Caco-2 (cell line): ENCODE measurements at places on chromosomes 6 and 20. TPM values are rescaled to one million over a fixed set of nuclear protein-coding genes. Genes with fewer than 3 reads are reported as not detected.

DNA sequence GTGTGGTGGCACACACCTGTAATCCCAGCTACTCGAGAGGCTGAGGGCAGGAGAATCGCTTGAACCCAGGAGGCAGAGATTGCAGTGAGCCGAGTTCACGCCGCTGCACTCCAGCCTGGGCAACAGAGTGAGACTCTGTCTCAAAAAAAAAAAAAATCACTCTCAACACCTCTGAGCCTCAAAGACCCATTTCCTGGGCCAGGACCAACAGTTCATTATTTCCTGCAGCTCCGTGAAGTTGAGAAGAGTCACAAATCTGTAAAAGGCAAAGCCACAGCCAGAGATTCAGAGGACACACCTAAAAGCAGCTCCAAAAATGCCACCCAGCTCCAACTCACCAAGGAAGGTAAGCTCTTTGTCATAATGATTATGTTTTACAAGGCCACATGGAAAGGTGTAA is 15.2 kb upstream of the NOP56 start:
- no peak for DNase-seq

DNA sequence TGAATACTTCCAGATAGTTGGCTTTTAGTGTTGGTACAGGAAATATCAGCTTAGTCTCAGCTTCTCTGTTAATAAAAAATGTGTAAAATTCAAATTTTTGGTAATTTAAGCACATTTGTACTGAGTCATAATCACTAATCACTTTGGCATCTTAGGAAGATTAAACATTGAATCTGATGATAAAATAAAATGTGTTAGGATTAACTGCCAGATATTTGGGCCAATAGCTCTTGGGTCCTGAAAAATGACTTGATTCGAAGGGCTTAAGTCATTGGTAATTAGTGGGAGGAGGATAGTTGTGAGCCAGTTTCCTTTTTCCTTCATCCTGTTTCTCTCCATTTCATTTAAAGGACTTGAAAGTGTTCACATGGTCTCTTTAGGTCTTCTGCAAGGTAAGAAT is 426.1 kb downstream of the RFPL4B start:
- no peak for DNase-seq

GRCh38 chr6:4412077-4412476 is 276.7 kb upstream of the ECI2 start:
- DNase-seq = no peak

GRCh38 chr20:58018590-58018989 is 209.9 kb downstream of the ANKRD60 start:
- peak; percentile 32 for DNase-seq

- no peak for DNase-seq
Measured at GRCh38 chr20:10800288-10800687, 126.5 kb upstream of the JAG1 start.

DNA sequence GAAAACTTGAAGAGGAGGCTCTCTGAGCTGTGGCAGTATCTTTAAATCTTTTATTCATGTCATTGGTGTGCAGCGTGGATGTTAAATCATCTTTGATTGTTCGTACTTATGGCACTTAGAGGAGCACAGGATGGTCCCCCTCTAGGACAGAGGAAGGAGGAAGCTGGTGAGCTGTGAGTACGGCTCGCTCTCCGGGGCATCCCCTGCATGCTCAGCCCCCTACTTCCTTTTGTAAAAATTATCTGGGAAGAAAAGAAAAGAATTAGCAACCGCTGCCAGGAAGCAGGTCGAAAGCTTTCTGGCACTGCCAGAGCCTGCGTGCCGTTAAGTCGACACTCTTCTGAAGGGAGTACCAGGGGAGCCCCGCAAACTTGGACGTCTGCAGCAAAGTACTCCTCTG is 158.5 kb downstream of the SYNDIG1 start:
- no peak for DNase-seq

GRCh38 chr6:121652726-121653623 is 217.5 kb downstream of the GJA1 start:
- no peak for DNase-seq

DNA sequence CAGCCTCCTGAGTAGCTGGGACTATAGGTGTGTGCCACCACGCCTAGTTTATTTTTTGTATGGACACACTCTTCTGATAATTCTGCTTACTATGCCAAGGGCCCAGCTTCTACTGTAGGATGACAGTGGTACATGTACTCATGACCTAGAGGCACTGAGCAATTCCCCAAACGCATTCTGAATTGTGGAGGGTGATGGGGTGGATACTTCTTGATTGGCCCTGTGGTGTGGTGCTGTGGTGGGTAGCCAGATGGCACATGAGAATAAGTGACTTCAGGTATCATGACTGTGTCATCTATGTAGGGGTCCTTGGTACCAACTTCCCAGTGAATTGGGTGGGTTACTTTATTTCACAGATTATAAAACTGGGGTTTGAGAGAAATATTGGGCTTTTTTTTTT is 11.0 kb downstream of the DNMT3B start:
- no peak for DNase-seq

DNA sequence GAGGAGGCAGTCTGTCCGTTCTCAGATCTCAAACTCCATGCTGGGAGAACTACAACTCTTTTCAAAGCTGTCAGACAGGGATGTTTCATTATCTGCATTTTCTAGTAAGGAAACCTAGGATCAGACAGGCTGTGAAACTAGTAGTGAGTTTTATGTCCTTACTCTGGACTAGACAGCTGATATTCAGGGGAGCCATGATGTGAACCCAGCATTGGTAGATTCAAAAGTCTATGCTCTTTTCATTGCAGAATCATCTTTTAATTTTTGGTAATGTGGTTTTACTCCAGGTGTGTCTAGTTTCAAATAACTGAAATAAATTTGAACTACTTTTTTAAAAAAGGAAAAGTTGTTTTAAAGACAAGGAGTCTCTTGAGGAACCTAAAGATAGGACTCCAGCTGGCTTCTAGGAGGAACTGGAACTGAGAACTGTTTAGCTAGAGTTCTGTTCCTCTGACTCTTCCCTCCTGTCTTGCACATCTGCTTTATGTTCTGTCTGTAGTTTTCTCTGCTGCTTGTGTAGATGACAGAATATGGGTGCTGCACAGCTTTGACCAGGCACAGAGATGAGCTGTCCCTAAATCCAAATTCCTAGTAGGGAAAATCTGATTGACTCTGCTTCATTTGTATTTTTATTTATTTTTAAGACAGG is 27.8 kb upstream of the RNF144B start:
- no peak for DNase-seq

GRCh38 chr6:156175433-156175832 is 601.7 kb upstream of the ARID1B start:
- DNase-seq = no peak

DNA sequence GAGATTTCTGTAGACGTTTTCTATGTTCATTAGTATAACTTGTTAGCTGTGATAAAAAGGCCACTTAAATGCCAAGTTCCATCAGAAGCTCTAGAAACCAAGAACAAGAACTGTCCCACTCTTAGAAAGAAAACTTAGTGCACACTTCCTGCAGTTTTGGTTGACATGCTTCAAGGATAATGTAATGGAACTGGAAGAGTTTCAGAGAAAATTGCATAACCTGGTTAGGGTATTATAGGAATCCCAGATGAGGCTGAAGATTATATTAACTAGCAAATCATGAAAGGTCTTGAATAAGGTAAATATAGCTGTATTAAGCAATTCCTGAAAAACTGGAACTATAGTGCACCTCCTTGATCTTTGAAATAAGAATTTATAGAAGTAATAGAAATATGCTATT is 1.8 kb upstream of the PHACTR2 start:
- DNase-seq = peak; percentile 17

DNA sequence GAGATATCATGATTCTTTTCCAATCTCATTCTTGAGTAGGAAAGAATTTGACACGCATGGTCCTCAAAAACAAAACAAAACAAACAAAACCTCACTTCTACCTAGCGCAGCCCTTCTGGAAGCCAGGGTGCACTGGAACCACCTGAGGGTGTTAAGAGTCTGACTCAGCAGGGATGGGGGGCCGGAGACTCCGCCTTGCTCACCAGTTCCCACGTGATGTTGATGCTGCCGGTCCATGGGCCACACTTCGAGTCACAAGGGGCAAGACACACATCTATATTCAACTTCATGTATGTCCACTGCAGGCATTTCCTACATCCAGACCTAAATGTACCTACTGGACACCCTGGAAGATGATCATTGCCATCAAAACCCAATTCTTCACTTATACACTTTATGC is 30.4 kb downstream of the BFSP1 start:
- DNase-seq = no peak

GRCh38 chr6:165864218-165864617 is 201.2 kb upstream of the PDE10A start:
- DNase-seq = no peak

DNA sequence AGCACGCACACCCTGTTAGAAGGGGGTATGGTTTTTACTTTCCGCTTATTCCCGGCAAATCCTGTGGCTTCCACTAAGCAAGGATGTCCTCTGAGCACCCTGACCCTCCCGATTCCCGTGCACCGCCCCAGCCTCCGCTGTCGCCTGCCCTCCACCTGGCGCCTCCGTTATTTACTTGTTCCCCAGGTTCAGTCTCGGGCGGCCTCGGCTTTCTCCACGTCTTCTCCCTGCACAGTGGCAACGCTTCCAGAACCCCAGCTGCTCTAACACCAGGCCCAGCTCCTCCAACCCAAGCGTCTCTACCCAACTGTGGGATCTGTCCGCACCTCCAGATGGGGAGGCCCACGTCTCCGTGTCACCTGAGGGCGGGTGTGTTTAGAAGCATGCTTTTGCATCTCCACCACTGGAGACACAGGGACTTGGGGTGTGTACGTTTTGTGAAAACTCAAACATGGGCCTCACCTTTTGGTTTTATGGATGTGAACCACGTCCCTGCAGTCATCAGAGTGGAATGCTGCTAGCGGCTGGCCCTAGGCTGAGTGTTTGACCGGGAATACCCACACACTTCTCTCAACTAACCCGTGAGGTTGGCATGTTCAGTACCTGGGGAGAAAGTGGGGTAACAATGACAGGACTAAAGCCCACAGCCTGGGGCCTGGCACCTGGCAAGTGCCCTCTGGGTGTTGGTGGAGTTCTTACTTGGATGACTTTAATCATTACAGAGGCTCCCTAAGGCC is 79.9 kb downstream of the THBS2 start:
- no peak for DNase-seq

DNA sequence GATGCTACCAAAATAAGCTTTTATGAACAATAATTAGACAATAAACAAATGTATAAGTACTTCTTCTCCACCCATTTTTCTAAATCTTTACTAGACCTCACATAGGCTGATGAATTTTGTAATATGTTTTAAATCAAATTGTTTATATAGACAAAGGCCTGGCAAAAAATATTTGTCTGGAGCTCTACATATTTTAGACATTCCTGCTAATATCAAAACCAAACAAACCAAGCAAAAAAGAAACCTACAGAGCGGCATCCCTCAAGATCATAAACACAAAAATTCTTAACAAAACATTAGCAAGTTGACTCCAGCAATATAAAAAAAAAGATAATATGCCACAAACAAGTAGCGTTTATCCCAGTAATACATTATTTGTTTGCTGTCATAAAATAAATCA is 87.2 kb downstream of the ADAT2 start:
- no peak for DNase-seq

- no peak for DNase-seq
Measured at GRCh38 chr6:125585470-125585869, 164.0 kb upstream of the HEY2 start.

GRCh38 chr6:164996838-164997237 is 312.6 kb downstream of the C6orf118 start:
- no peak for DNase-seq

GRCh38 chr6:23176883-23177282 is 607.5 kb downstream of the HDGFL1 start:
- no peak for DNase-seq

GRCh38 chr6:115004204-115004603 is 661.4 kb upstream of the HS3ST5 start:
- no peak for DNase-seq

DNA sequence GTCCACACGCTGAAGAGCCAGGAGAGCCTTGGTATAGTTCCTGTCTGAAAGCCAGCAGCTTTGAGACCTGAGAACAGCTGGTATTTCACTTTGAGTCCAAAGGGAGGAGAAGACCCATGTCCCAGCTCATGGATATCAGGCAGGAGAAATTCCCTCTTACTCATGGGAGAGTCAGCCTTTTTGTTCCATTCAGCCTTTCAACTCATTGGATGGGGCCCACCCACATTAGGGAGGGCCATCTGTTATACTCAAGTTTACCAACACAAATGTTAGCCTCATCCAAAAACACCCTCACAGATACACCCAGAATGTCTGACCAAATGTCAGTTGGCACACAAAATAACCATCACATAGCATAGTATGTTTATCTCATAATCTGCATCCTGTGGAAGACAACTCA is 80.1 kb downstream of the GMDS start:
- no peak for DNase-seq

DNA sequence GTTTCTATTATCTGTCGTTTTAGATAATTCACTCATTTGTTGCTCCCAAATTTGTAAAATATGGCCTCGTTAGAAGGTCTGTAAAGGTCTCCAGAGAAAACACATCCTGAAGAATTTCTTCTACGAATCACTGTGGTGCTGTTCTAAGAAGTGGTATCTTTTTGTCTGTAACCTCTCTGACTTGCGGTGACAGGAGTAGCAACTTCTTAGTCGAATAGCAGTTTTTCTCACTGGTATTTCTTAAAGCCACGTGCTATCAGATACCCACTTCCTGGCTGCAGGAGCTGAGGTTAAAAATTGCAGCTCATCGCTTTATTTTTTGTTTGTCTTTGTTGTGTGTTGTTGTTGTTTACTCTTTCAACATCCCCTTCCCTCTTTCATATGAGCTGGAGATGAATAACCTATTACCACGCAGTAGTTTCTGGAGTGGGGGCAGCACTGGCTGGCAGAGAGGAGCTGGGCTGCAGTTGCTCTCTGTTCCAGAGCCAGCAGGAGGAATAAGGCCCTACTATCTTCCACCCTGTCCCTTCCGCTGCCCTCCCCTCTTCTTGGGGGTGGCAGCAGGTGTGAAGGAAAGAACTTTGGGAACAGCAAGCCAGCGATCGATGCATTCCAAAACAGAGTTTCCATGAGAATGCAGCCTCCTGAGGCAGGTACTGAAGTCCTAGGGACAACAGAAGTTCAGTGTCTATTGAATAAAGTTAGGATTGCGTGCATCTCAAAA is 64.7 kb downstream of the C6orf118 start:
- DNase-seq = no peak

DNA sequence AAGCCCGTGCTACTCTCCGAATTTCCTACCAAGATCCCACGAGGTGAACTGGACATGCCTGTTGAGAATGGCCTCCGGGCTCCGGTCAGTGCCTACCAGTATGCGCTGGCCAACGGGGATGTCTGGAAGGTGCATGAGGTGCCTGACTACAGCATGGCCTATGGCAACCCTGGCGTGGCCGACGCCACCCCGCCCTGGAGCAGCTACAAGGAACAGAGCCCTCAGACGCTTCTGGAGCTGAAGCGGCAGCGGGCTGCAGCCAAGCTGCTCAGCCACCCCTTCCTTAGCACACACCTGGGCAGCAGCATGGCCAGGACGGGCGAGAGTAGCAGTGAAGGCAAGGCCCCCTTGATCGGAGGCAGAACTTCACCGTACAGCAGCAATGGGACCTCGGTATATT is 8.0 kb upstream of the FAM83D start:
- no peak for DNase-seq

The CALHM5 gene
- 1.1 and 1.3 TPM in 2 replicates for total RNA-seq

The KIF6 gene
- total RNA-seq = not detected in 2 replicates

The CCDC170 gene
- total RNA-seq = 4.0 and 6.8 TPM in 2 replicates

The EEF1A2 gene
- 25.2 and 32.0 TPM in 2 replicates for total RNA-seq

The FHL5 gene
- not detected in 2 replicates for total RNA-seq

The NRN1 gene
- not detected in 2 replicates for total RNA-seq
